SW480 (cell line): ENCODE measurements at places on chromosomes 4 and X.

DNA sequence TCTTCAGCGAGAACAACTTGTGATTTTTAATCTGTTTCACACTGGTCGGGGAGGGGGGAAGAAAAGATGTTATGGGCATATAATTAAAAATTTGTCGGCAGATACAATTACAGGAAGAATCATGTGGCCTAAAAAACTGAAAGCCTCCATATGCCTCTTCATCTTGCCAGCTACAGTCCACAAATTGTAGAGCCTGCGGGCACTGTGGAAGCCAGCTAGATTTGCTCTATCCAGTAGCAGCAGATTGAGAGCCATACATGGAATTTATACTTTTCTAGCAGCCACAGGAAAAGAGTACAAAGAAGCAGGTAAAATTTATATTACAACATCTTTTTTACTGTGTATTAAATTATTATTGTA lies 147.3 kb downstream of the TBL1X start:
- no peak for DNase-seq

GRCh38 chr4:2785613-2786012 lies 7.3 kb upstream of the SH3BP2 start:
- no peak for DNase-seq

DNA sequence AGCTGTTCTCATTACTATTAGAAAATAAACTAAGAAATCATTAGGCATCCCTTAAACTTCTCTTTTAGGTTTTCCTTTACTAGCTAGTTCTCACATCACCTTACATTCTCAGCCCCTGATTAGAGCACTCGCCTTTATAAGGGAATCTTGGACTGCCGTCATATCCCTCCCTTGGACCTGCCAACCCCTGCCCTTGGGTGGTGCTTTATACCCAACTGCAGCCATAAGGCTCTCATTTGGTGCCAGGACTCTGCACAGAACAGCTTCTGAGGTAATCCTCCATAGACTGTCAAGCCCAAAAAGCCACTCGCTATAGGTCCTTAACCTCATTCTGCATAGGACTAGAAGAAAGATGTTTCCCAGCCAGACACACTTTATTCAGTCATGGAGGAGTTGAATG lies 67.5 kb downstream of the NHSL2 start:
- DNase-seq, result no peak

- peak; percentile 16 for DNase-seq
These were observed 73.9 kb upstream of the C4orf50 start for GRCh38 chr4:6092131-6092530.

- DNase-seq, result no peak
These were observed 1676.8 kb upstream of the PCDH7 start for GRCh38 chr4:29043411-29043810.

GRCh38 chr4:56689201-56689969 lies 8.3 kb upstream of the HOPX start:
- no peak for DNase-seq

DNA sequence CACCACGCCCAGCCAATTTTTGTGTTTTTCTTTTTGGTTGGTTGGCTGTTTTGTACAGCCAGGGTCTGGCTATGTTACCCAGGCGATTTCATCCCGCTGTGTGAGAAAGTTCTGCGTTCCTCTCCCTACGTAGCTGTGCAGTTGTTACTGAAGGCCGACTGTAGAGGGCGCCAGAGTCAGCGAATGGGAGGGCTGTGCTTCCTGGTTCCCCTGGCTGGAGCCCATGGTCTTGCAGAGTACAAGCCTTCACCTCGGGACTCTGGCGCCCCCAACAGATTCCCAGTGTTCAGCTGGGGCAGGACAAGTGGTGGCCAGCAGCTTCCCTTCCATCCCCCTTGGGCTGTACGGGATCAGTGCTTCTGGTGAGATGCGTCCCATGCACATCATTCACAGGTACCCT lies 5.6 kb upstream of the CT45A1 start:
- peak; percentile 2 for DNase-seq

GRCh38 chrX:107135049-107135964 lies 16.7 kb upstream of the RBM41 start:
- peak; percentile 81 for DNase-seq

DNA sequence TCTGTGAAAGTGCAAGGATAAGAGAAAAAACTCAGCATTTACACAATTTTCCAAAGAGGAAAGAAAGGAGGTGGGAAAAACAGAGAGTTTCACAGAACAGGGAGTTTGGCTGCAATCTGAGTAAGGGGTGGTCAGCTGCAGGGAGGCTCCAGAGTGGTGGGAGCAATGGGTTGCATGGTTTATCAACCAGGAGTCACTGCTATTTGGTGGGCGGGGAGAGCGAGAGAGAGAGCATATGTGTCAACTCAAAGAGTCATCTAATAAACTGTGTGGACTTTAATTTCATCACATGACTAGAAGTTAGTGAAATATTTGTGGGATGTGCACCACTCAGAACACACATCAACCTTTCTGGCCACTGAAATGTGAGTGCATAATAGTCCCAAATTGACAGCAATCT lies 94.6 kb downstream of the FAM13A start:
- no peak for DNase-seq

GRCh38 chrX:47380268-47380667 lies 9.9 kb downstream of the ZNF157 start:
- peak; percentile 78 for DNase-seq

GRCh38 chr4:68594678-68595077 lies 18.6 kb upstream of the UGT2B17 start:
- no peak for DNase-seq

DNA sequence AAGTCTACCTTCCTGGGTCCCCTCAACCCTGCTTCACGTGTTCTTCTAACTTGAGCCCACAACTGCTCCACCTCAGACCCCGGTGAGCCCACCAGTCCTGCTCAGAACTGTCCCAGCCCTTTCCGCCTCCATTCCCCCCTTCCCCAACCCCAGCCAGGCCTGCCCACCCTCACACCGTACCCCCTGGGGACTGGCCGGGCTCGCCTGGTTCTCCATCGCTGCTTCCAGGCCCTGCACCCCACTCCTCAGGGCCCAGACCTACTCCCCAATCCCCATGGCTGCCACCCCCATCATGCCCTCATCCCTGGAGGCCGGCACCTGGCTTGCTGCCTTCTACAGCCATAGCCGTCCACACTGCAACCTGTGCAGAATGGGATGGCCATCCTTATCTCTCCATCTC lies 23.4 kb downstream of the ADRA2C start:
- no peak for DNase-seq

DNA sequence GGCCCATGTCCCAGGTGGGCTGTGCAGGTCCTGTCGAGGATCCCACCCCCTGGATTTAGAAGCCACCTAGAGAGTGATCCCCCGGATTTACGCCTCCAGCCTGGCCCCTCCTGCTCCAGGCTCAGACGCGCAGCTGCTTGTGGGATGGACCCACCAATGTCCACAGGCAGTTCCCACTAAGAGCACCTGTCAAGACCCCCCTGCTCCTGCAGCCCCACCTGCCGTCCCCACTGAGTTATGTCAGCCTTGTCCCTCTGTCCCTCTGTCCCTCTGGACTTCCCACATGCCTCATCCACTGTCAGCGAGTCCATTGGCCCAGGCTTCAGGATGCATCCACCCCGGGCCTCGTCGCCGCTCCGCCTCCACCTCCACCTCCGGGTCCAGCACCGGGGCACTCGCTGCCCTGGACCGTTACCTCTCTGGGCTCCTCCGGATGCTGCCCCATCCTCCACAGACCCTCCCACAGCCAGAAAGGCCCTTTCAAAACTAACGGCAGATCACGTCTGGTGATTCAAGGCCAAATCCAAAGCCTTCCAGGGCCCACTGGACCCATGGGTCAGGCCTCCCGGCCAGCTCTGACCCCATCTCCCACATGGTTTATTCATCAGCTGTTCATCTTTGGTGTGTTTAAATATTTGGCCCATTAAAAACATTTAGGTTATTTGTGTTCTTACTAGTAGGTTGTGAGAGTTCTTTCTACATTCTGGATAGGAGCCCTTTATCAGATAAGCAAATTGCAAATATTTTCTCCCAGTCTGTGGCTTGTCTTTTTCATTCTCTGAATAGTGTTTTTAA lies 28.3 kb downstream of the HTRA3 start:
- DNase-seq, result no peak

- DNase-seq, result no peak
These were observed 112.0 kb upstream of the ADRA2C start for GRCh38 chr4:3654036-3654807.

DNA sequence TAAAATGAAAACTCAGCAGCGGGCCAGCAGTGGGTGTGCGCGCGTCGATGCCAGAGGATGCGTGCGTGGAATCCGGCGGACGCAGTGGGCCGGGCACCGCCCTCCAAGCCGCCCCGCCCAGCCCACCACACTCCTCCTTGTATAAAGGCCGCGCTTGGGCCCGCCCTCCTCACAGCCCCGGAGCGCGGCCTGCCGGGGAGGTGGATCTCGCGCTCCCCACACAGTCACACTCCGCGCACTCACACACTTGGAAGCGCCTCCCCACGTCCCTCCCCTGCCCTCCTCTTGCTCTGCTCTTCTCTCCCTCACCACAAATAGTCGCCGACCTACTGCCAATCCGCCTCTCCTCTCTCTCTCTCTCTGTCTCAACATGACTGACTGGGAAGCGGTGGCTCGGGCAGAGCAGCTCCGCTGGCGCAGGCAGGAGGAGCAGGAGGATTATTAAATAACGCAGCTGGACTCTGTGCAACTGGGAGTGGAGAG lies at the start of gene CCSER1:
CCSER1 (plus strand) TSS at position 172 of the 483 bp plus-strand sequence.
- peak; percentile 76 for DNase-seq

DNA sequence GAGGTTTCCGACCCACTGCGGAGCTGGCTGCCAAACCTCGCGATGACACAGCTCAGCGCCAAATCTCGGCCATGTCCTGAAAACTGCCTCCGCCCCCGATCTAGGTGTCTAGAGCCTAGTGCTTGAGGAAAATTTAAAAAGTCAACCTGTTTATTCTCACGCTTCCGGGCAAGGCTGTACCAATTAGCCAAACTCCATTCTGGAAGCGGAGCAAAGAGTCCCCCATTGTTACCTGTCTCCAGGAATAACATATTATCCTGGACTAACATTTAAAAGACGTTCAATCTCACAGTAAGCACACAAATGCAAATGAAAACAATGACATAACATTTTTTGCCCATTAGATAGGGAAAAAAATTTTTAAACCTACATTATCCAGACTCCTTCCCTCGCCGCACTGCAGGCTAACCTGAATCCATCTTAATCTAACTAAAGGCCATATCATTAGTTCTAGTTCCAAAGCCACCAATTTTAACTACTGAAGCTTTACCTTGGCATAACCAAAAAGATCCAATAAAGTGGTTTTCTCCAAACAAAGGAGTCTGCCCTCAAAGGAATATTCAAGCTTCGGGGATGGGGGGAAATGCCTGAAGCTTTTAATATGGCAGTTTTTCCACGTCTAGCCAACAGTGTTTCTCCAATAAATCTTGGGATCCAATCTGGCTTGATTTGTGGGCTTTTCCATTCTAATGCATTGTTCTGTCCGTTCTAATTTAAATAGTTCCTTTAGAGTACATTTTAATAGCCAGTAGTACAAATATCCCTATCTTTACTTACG lies 1.9 kb downstream of the HUWE1 start:
- DNase-seq, result no peak

- peak; percentile 44 for DNase-seq
These were observed 136.9 kb downstream of the ASMT start for GRCh38 chrX:1751781-1752180.

GRCh38 chr4:55635741-55636655 lies at the start of gene NMU:
Gene NMU (minus strand): TSS chr4:55636298. CDS start chr4:55636192, 106 bp downstream.
- peak; percentile 63 for DNase-seq

DNA sequence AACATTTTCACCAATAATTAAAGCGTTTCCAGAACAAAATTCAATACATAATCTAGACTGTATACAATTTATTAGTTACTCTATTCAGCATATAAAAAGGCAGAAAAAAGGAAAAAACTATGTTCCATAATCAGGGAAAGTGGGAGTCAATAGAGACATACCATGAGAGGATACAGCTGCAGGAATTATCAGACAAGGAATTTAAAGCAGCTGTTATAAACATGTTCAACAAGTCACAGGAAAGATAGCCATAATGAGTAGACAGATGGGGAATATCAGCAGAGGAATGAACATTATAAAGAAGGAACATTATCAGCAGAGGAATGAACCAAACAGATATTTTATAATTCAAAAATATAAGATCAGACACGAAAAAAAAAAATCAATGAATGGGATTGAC lies 500.6 kb upstream of the RPS6KA3 start:
- no peak for DNase-seq

- DNase-seq, result no peak
These were observed 64.0 kb downstream of the NBDY start for GRCh38 chrX:56793112-56793430.
